ENCODE measurements at places on chromosomes 5 and 9.

GRCh38 chr9:129726322-129727160, 26.3 kb downstream of the PTGES start:
- H3K27ac ChIP-seq, result no peak overlapping the region
- H3K4me1 ChIP-seq, result no peaks in the 10 kb centered on the region
- H3K36me3 ChIP-seq, result no peaks in the 10 kb centered on the region
- DNase-seq, result peak; percentile 77

DNA sequence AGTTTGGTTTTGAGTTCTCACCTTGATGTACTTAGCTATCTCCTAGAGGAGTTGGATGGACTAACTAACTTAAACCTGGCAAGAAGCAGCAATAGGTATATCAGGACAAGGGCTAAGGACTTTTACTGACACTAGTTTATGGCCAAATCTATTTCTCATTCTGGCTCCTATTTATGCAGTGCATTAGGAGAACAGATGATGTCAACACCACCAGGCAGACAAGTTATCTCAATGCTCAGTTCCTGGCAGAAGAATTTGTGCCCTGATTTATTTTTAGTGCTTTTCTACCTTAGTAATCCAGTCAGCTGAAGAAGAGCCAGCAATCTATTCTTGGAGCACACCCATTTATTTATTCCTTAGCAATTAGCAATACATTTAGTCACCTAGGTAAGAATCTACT, 30.7 kb upstream of the MYOT start:
- no peak overlapping the region for H3K4me3 ChIP-seq
- peaks cover 44% of the 10 kb centered on the region for H3K4me1 ChIP-seq
- no peaks in the 10 kb centered on the region for H3K36me3 ChIP-seq
- H3K27me3 ChIP-seq, result no peaks in the 10 kb centered on the region
- H3K27ac ChIP-seq, result peak overlapping the region; percentile 66

GRCh38 chr9:82989929-82990328, 73.0 kb downstream of the RASEF start:
- no peaks in the 10 kb centered on the region for H3K27me3 ChIP-seq
- no peak overlapping the region for H3K27ac ChIP-seq
- H3K4me1 ChIP-seq, result no peaks in the 10 kb centered on the region

DNA sequence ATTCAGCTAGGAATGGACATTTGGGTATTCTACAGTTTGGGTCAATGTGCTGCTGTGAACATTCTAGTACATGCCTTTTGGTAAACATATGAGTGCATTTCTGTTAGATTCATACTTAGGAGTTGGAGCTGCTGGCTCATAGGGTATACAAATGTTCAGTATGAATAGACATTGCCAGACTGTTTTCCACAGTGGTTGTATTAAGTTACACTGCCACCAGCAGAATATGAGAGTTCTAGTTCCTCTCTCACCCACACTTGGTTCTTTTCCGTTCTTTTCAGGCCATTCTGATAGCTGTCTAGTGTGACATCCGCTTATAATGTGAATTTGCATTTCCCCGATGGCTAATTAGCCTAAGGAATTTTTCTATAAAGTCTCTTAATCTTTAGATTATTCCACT, 25.0 kb downstream of the STOM start:
- no peaks in the 10 kb centered on the region for H3K4me1 ChIP-seq
- H3K4me3 ChIP-seq, result no peak overlapping the region
- no peaks in the 10 kb centered on the region for H3K27me3 ChIP-seq
- H3K27ac ChIP-seq, result no peak overlapping the region

- no peak overlapping the region for H3K27ac ChIP-seq
- no peaks in the 10 kb centered on the region for H3K36me3 ChIP-seq
- no peaks in the 10 kb centered on the region for H3K27me3 ChIP-seq
- no peak overlapping the region for H3K4me3 ChIP-seq
- DNase-seq, result peak; percentile 52
- H3K4me1 ChIP-seq, result peaks cover 29% of the 10 kb centered on the region
Observed at GRCh38 chr5:38547257-38547656, 9.2 kb downstream of the LIFR start.

GRCh38 chr5:139696167-139696893, 48.2 kb downstream of the CXXC5 start:
- H3K36me3 ChIP-seq, result no peaks in the 10 kb centered on the region
- H3K27me3 ChIP-seq, result no peaks in the 10 kb centered on the region
- peak overlapping the region; percentile 91 for H3K27ac ChIP-seq
- no peak for DNase-seq

GRCh38 chr5:159854916-159855315, 61.4 kb upstream of the ADRA1B start:
- no peaks in the 10 kb centered on the region for H3K27me3 ChIP-seq
- no peaks in the 10 kb centered on the region for H3K4me1 ChIP-seq
- DNase-seq, result peak; percentile 15
- H3K27ac ChIP-seq, result no peak overlapping the region
- H3K4me3 ChIP-seq, result no peak overlapping the region
- H3K36me3 ChIP-seq, result no peaks in the 10 kb centered on the region

GRCh38 chr9:84615544-84615943, 54.0 kb upstream of the NTRK2 start:
- H3K4me3 ChIP-seq, result no peak overlapping the region
- no peak overlapping the region for H3K27ac ChIP-seq
- no peaks in the 10 kb centered on the region for H3K27me3 ChIP-seq
- no peaks in the 10 kb centered on the region for H3K36me3 ChIP-seq
- no peaks in the 10 kb centered on the region for H3K4me1 ChIP-seq

- H3K36me3 ChIP-seq, result no peaks in the 10 kb centered on the region
- no peak overlapping the region for H3K4me3 ChIP-seq
- no peaks in the 10 kb centered on the region for H3K4me1 ChIP-seq
- DNase-seq, result no peak
- H3K27ac ChIP-seq, result no peak overlapping the region
Observed at GRCh38 chr5:1726469-1726865, 73.2 kb downstream of the MRPL36 start.

- H3K36me3 ChIP-seq, result no peaks in the 10 kb centered on the region
- H3K4me1 ChIP-seq, result no peaks in the 10 kb centered on the region
- no peak for DNase-seq
- H3K4me3 ChIP-seq, result no peak overlapping the region
Observed at GRCh38 chr5:33008751-33009418, 297.8 kb downstream of the NPR3 start.

DNA sequence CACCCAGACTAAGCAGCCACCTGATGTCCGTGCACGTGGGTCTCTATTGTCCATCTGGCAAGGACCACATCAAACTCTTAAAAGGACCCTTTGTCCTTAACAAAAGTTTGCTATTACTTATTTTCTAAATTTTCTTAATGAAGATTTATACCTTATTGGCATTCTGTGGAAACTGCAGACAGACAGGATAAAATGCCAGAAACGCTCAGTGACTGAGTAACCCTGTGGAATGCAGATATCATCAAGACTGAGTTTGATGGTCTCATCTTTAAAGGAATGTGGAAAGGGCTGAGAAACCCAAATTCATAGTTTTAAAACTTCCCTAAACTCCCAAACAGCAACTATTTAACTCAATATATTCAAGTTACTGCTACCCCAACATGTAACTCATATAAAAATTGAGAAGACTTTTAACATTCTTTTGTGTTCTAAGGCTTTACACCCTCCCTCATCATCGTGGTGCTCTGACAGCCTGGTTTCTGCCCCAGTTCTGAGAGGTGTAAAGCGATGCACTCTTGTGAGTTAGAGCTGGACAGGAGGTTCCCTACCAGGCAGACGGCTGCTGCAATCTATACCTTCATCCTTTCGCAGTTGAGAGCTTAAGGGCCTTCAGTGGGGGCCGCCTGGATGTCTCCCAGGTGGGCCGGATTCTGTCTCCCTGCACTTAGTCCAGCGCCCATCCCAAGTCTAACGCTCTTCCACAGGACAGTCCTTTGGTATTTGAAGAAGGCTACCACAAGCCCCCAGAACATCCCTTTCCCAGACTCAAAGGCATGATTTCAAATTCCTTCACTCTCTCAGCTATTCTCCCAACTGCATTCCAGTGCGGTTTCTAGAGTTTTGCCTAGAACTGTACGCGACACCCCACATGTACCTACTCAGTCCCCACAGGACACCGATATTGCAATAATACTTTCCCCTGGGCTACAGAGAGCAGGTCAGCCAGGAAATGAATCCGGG, 68.9 kb downstream of the DAP start:
- no peak overlapping the region for H3K27ac ChIP-seq
- no peaks in the 10 kb centered on the region for H3K27me3 ChIP-seq
- H3K4me1 ChIP-seq, result no peaks in the 10 kb centered on the region
- H3K36me3 ChIP-seq, result no peaks in the 10 kb centered on the region
- DNase-seq, result no peak

GRCh38 chr9:107905308-107906020, 415.9 kb upstream of the KLF4 start:
- no peaks in the 10 kb centered on the region for H3K36me3 ChIP-seq
- H3K4me1 ChIP-seq, result no peaks in the 10 kb centered on the region
- DNase-seq, result no peak
- no peaks in the 10 kb centered on the region for H3K27me3 ChIP-seq
- no peak overlapping the region for H3K4me3 ChIP-seq

Measured in cardiac muscle cell (in vitro differentiated cells and primary cell).